ENCODE measurements at places on chromosomes 4 and X.

DNA sequence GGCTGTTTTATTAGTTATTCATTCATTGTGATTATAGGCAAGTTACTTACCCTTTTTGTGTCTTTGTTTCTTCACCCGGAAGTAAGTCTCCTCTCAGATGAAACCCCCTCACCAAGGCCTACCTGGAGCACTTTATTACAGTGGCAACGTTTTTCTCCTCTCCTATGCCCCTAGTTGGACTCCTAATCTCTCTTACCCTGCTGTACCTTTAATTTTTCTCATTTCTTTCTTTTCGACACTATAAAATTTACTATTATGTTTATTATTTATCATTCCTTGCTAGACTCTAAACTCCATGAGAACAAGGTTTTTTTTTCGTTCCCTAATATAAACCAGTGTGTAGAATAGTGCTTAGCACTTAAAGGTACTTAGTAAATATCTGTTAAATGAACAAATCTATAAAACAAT is 17.5 kb downstream of the STAP1 start:
- DNase-seq, result no peak

- DNase-seq, result no peak
Observed at GRCh38 chr4:179586460-179586859, 2144.2 kb upstream of the AGA start.

DNA sequence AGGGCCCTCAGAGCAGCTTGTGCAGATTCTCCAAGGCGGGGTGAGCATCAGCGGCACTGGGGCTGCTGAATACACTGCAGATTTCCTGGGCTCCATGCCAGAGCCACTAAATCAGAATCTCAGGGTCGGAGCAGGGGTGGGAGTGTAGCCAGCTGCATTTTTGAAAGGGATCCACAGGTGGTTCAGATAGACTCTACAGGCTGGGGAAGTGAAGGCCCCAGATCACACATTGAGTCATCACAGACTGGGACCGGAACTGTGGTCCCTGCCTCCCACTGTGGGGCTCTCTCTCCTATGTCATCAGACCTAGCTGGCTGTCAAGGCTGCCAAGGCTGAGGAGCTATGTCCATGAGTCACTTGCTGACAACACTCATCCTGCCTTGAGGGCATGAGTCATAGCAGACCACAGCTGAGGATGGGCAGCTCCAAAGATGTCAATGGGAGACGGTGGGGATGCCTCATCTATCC is 162.3 kb upstream of the MAMLD1 start:
- DNase-seq, result peak; percentile 71

GRCh38 chr4:90080116-90080515 is 47.1 kb upstream of the CCSER1 start:
- no peak for DNase-seq

DNA sequence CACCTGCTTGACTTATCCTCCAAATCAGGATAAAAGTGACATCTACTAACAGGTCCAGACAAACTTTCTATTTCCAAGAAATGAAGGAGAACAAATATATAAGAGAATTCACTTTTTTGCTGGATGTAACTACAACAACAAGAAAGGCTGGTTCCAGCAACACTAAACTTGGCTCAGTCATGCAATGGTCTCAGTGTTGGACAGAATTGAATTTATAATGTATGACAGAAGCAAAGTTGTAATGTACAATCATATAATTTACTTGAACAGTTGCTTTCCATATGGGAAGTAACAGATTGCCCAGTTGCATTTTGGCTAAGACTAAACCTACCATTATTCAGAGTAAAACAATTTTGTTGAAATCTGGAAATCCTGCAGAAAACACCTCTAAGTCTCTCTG is 183.3 kb upstream of the INTU start:
- DNase-seq, result no peak

- DNase-seq, result no peak
Observed at GRCh38 chr4:76168688-76169087, 20.5 kb upstream of the NUP54 start.

- peak; percentile 29 for DNase-seq
Observed at GRCh38 chrX:23008431-23009099, 8.8 kb downstream of the DDX53 start.

GRCh38 chr4:87498446-87498900 is 30.7 kb downstream of the SPARCL1 start:
- no peak for DNase-seq

DNA sequence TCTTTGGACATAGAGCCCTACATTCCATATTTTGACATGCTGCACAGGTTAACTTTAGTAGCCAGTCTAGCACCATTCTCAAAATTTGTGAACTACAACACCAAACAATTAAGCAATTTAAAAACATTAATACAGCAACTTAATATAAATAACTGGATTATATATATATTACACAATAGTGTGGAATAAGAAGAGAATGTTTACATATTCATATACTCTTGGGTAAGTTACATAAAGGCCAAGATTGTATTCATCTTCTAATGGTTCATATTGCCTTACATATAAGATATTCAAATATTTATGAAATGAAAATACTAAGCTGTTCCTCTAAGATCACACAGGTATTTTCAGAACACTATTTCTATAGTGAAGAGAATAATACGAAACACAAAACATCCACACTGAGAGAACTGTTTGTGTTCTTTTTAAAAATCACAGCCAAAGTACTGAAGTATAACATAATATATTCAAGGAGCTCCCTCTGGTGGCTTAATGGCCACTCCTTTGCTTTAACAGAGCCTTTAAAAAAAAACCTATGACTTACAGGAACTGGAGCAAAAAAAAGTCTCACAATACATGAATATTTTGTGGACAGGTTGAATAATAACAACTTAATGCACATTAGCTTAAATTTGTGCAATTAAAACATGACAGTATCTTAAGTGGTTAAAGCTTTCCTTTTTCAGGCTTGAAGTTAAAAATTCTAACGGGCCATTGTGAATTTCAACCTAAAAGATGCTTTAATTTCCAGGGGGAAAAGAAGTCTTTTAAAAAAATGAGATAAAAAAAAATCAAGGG is 46.2 kb downstream of the NEK1 start:
- peak; percentile 82 for DNase-seq

DNA sequence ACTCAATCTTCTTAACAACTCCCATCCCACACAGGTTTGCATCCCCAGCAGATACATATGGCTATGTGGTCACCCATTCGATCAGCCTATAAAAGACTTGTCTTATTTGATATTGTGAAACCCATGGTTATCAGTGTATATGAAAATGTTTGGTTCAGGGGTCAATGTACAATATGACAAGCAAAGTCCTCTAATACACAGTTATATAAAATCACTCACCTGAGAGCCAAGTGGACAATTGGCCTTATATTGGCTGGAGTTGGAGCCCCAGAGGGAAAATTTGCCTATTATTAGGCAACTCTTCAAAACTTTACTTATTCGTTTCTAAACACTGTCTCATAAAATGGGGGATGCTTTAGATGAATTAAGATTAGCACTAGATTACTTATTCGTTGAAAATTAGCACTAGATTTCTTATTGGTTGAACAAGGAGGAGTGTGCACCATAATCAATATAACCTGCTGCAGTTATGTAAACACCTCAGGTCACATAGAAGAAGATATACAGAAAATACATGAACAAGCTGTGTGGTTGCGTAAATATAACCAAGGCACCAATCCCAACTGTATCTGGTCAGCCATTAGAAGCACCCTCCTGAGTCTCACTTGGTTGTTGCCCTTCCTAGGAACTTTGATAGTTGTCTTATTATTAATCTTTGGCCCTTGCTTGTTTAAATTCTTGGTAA is 10.7 kb upstream of the ADH4 start:
- DNase-seq, result no peak

GRCh38 chr4:168421671-168422070 is 58.6 kb downstream of the DDX60L start:
- DNase-seq, result peak; percentile 27
